Eye (tissue), 1 donor: ENCODE measurements at places on chromosomes 4 and X.

- no peak for DNase-seq
These were observed 115.7 kb downstream of the SLIT2 start for GRCh38 chr4:20367446-20367845.

- peak; percentile 44 for DNase-seq
These were observed 41.0 kb downstream of the FNIP2 start for GRCh38 chr4:158809611-158810486.

GRCh38 chrX:46218373-46218772 is 326.8 kb downstream of the ZNF674 start:
- DNase-seq: no peak

DNA sequence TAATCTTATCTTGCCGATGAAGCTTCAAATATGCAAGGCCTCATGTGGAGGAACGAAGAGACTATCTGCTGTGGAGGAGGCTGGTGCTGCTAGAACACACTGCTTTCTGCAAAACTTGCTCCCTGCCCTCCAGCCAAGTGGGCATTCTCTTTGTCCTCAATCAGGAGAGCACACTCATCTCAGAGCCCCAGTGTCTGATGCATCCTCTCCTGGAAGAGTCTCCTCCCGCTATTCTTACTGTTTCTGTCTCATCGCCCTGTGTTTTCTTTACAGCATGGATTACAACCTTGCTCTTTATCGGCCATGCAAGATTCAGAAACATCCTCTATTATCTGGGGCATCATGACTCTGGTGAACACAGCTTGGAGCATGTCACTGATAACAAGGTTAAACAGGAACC is 68.2 kb upstream of the MTNR1A start:
- DNase-seq: no peak

GRCh38 chr4:5749568-5749967 is 38.6 kb downstream of the EVC start:
- DNase-seq: no peak

- DNase-seq: no peak
These were observed 23.5 kb downstream of the GAB3 start for GRCh38 chrX:154727418-154727817.

GRCh38 chrX:102968216-102968615 is 31.1 kb downstream of the RAB40AL start:
- DNase-seq: no peak

DNA sequence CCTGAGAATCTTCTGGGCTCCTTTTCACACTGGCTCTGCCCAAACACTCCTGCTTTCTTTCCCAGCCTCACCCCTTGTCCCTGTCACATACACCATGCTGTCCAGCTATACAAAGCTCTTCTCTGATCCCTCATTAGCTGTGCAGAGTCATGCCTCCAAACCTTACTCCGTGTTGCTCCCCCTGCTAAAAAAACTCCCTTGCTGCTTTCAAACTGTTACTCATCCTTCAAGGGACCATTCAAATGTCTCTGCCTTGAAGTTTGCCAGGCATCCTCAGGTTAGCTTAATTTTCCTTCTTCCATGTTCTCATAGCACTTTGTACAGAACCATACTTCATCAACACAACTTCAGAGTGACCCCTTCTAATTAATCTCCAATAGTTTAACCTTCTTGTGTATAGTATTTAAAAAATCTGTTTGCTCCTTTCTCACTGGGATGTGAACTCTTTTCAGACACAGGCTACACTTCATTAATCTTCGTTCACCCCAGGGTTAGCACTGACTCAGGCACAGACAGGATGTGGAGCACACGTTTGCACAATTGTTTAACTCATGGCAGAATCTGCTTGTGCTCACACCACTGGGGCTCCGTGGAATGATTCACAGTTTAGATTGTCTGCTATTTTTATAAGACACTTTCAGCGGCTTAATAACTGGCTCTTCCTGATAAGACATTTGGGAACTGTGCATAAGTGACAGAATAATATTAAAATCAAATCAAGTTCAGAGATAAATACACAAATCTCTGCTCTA is 21.4 kb upstream of the SEL1L3 start:
- peak; percentile 13 for DNase-seq

DNA sequence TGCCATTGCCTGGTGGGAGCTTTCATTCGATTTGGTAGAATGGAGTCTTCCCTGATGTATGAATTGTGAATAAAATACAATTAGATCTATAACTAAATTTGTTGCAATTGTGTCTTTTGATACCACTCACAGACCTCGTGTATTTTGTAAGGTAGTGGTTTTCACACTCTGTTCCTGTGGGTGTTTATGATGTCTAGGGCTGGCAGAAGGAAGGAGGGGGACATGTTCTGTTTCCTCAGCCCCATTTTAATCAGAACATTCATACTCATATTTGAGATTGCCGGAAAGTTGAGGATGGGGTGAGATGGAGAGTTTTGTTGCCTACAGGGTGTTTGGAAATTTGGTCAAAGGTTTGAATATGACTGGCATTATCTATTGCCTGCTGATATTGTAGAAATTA is 42.9 kb downstream of the PTTG2 start:
- DNase-seq: no peak

GRCh38 chr4:3520796-3521600 is 11.2 kb downstream of the LRPAP1 start:
- DNase-seq: no peak

DNA sequence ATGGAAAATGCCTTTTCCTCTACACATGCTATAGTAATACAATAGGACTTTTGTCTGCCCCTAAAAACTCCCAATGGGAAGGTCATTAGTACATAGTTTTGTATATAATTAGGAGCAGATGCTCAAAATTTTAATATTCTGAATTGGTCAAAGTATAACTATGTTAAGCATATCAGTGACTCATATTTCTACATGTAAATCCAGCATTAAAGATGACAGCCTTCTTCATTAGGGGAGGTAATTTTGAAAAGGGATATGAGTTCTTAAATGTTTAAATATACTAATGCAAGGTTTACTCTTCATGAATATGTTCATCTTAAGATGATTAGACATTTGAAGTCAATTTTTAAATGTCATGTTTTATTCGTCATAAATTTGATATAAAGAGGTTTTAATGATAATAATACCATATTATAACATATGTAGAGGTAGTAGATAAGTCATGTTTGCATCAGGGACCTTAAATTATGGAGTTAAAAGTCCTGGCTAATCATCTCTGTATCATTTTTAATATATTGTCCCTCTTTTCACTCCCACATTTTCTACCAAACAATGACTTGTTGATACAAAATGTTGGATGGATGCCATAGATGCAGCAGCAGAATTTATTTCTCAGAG is 218.8 kb downstream of the STPG2 start:
- no peak for DNase-seq

- DNase-seq: no peak
These were observed 31.5 kb downstream of the SEPTIN6 start for GRCh38 chrX:119661486-119661885.

- peak; percentile 72 for DNase-seq
These were observed 283.7 kb downstream of the PACRGL start for GRCh38 chr4:20983763-20984575.

- peak; percentile 0 for DNase-seq
These were observed 168.1 kb downstream of the VSIG4 start for GRCh38 chrX:65871671-65872311.

DNA sequence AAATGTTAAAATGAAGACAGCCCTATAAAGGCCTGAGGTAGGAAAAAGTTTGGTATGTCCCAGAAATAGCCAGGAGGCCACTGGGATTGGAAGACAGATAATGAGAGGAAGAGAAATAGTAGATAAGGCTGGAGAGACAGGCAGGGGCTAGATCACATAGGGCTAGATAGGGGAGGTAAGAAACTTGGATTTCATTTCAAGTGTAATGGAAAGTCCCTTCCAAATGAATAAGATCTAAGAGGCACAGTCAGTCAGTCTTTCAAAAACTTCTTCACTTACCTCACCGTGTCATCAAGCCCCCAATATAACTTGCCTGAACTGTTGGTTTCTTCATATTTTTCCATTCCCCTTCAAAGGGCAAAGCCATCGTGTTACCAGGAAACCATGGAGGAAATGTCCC is 121.8 kb downstream of the SPCS3 start:
- DNase-seq: no peak

- DNase-seq: no peak
These were observed 12.1 kb upstream of the SCML1 start for GRCh38 chrX:17725181-17725580.

- DNase-seq: no peak
These were observed 71.6 kb downstream of the AMELX start for GRCh38 chrX:11364835-11365234.

DNA sequence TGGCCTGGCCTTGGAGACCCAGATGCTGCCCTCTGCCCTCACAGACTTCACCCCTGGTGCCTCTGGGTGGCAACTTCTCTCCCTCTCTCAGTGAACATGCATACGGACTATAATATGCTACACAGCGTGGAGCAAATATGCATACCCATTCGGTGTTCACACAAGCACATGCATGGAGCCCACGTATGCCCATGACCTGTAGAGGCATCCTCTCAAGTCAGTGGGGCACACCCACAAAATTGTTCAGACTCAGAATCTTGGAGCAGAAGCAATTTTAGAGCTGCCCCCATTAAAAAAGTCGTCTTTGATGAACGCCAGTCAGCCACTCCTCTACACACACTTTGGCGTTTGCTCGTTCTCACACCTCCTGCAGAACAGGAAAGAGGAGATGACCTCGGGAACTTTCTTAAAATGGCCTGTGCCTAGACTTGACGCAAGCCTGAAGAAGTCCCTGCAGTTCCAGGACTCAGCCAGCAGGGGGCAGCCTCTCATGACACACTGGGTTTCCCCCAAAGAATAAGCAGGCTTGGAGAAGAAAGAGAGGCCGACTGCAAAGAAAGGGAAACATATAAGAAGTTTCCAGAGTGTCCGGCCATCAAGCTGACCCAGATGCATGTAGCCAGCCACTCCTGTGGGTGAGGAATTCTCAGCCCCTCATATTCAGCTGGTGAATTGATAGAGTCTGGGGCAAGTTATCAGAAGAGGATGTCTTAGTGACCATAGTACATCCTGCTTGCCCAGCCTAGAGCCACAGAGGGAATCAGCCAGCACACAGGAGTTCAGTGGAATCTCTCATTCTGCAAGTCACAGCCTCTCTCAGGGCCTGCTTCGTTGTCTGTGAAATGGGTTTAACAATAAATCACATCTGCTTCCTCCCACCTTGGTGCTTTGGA is 17.3 kb downstream of the APLN start:
- peak; percentile 87 for DNase-seq

- peak; percentile 12 for DNase-seq
These were observed 38.6 kb downstream of the CENPU start for GRCh38 chr4:184695178-184695896.

GRCh38 chrX:25009407-25009806 is 6.4 kb downstream of the ARX start:
- peak; percentile 41 for DNase-seq

DNA sequence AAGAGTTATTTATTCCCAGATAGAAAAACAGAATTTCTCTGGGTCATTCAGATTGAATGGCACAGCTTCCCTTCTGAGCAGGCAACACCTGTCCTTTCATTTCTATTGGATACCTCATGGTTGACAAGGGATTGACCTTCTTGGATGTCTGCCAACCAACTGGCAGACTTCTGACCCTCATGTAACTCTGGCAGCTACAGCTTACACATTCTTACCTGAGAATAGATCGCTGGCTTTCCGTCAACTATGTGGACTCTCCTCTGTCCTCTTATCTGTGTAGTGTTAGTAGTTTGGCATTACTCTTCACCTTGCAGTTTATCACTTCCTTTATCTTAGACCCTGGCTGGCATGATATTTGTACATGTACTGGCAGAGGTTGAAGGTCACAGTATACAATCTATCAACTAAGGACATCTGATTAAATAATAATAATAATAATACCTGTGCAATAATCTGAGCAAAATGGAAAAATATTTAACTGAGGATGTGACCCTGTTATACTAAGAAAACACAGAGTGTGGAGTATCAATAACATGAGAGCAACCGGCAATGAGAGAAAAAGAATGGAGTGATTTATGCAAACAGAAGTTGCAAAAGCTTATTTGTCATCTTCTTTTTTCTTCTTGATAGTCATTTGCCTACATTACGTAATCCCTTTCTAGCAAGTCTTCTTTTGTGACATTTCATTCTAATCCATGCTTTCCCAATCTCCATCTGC is 1118.2 kb downstream of the ARAP2 start:
- DNase-seq: no peak

GRCh38 chrX:39096599-39096998 is 295.3 kb downstream of the MID1IP1 start:
- DNase-seq: peak; percentile 11

DNA sequence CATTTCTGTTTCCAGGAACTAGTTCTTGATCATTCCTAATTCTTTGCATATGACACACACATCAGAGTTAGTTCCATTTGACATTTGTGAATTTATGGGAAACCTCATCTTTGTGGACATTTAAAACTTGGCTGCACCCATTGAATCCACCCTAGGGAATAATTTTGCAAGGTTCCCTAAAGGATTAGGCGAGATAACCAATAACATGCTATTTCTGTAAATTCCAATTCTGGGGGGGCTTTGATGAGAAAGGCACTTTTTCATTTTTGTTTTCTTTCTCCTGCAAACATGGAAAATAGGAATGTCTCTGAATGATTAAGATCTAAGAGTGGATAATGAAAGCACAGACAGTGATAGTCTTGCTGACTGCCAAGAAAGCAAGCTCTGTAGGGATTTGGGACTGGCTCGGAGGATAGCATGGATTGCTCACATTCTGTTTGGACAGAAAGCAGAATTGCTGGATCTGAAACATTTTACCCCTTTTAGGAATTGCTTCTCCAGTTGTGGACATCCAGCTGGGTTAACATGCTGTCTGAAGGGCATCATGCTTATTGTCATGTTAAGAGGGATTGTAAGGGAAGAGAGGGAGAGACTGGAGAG is 145.1 kb downstream of the NHS start:
- no peak for DNase-seq

DNA sequence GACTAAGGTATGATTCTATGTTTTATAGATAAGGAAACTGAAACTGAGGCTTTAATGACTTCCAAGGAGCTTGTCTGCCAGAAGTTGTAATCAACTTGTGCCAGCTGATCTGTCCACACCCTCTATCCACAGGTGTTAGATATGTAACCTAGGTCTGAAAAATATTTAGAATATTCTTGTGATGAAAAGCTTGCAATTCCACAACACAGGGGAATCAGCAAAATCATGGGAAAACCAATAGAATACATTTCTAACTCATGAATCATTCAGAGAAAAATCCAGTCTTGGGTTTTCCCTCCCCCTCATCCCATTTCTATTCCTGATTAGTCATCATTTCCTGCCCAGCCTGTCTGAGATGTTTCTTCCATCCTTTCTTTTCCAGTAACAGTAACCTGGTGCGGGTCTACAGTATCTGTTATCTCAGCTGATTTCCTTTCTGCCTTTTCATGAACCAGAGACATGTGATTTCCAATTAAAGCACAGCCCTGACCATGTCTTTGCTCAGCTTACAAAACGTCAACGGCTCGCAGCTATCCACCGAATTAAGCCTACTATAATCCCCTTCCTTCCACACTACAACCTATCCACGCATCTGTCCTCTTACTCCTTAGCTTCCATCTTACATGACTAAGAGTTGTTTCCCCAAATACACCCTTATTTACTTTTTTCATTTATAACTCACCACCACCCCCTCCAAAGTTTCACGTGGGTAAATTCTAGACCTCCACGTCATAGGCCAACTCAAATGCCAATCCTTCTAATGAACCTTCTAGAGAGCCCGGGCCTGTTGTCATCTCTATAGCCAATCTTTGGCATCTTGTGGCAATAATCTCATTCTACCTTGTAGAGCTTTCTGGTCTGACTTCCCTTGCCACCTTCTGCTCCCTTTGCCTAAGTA is 961 bp upstream of the NOCT start:
- DNase-seq: no peak
